ENCODE measurements at places on chromosomes 11 and 22. TPM values are rescaled to one million over a fixed set of nuclear protein-coding genes. Genes with fewer than 3 reads are reported as not detected.
A peak's percentile ranks its signal among the peaks of the same experiment; 100 is the strongest.

The GVQW3 gene
- total RNA-seq: 25.5 TPM

DNA sequence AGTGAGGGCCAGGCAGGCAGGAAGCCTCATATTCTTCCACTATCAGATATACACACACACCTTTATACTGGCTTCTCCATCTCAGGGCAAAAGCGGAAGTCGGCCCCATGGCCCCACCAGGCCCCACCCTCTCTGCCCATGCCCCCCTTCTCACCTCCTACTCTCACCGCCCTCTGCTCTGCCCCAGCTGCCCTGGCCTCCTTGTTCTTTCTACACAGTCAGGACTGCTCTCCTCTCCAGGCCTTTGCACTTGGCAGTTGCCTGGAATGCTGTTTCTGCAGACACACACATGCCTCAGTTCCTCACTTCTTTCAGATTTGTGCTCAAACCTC, 25.3 kb downstream of the OTOG start:
- DNase-seq: no peak

- DNase-seq: no peak
Measured at GRCh38 chr22:36492109-36492508, 10.7 kb upstream of the TXN2 start.

GRCh38 chr22:42299586-42300258, 29.3 kb upstream of the TCF20 start:
- DNase-seq: no peak

DNA sequence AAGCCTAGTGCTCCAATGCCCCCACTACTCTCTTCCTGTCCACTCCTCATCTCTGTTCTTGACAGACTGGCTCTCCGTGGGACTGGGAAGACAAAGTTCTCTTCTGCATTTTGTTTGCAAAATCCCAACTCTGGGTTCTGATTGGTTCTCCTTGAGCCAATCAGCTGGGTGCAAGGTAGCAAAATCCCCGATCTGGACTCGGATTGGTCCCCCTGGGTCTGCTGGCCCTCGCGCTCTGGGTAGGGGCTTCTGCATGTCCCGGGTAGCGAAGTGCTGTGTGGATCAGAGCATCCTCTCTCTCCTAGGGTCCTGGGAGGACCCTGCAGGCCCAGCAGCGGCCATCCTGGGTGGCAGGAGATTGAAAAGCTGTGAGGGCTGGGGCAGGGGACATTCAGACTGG, 22.3 kb upstream of the A4GALT start:
- no peak for DNase-seq

DNA sequence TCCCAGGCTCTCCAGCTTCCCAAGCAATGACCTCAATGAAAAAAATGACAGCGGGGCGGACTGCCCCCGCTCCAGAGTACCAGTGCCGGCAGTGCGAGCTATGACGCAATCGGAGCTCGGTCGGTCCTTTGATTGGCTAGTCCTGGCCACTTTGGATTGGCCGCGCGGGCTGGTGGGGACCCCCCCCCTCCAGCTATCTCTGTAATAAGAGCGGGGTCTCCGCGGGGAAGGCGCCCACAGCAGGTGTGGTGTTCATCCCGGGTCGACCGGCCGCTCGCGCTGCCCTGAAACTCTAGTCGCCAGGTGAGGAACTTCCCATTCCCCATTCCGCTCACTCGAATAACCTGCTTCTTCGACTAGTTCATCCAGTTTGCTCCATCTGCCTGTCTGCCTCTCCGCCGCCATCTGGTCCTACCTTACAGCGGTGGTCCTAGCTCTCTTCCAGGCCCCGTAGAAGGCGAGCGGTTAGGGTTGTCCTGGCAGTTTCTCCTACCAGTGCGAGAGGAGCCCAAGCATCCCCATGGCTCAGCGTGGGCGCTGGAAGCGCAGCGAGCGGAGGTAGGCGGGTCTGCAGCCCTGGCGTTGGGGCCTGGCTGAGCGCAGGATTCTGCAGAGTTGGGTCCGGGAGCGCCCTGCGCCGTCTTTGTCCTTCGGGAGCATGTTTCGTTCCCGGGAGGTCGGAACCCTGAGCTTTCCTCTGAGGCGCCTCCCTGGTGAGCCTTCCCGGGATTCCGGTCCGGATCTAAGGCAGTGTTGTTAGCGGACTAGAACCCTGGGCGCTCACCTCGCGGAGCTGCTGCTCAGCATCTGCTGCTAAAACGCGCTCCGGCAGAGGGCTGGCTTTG, at the start of gene CALCB:
CALCB (plus strand) TSS at position 233 of the 845 bp plus-strand sequence. CDS start 1,126 bp downstream, outside the sequence.
- DNase-seq: peak; percentile 39

DNA sequence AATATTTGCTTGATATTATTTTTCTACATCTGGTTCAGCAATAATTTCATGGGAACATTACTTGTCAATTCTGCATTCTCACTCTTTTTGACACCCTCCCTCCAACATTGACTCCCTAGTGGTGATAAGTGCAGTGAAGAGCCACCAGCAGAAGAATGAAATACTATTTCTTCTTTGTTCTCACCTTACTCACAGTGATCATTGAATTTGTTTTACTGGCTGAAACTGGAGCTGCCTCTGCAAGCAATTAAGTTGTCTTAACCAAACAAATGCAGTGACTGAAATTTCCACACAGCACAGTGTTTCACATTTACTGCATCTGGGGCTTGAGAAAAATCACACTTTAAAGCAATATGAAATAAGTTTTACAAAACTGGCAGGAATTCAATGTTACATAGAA, 189.8 kb downstream of the JRKL start:
- DNase-seq: no peak

The LDLRAD3 gene
- total RNA-seq: 43.0 TPM

- peak; percentile 77 for DNase-seq
Measured at GRCh38 chr11:59560290-59560701, 49.0 kb downstream of the OR4D9 start.

The SMPD1 gene
- 11.5 TPM for total RNA-seq

DNA sequence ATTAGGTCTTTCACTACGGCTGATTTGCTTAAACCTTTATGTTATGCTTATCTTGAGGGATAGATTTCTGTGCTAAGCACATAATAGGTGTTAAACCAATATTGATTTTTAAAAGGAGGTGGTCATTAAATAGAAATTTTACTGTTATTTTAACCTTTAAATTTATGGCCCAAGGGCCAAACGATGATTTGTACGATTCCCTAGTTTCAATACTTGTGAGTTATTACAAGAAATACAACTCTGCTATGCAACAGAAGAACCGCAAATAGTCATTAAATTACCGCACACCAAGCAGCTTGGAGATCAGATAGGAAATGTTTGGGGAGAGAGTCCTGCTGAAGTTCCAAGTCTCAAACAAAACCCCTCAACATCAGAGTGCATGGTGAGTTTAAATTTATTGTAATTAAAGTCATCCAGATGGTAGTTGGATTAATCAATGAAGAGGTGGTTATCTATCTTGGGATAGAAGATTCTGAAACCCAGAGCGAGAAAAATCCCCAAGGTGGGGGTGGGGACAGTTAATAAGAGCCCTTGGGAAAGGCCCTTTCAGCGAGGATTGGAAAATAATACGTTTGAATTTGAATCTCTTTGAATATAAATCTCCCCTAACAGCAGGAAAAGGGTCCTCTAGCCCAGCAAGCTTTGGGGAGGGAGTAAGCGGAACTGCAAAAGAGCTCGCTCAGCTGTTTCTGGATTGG, 805 bp upstream of the QSER1 start:
- peak; percentile 10 for DNase-seq

The CHRM1 gene
- total RNA-seq: not detected

The TEX54 gene
- total RNA-seq: not detected

DNA sequence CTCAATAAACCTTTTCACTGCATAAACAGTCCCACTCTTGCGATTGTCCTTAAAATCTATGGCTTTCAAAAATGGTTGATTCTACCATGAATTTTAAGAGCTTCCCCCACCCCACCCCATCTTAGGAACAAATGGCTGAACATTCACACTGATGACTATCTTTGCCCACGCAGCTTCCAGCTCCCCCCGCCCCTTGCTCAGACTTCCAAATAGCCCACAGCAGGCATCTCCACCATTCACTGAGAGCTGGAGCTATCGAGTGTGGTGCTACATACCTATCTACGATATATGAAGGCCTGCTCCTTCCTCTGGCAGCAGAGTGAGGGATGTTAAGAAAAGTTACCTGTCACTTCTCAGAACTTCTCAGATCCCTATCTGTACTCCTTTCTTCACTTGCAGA, 26.7 kb downstream of the EIF3F start:
- DNase-seq: no peak

DNA sequence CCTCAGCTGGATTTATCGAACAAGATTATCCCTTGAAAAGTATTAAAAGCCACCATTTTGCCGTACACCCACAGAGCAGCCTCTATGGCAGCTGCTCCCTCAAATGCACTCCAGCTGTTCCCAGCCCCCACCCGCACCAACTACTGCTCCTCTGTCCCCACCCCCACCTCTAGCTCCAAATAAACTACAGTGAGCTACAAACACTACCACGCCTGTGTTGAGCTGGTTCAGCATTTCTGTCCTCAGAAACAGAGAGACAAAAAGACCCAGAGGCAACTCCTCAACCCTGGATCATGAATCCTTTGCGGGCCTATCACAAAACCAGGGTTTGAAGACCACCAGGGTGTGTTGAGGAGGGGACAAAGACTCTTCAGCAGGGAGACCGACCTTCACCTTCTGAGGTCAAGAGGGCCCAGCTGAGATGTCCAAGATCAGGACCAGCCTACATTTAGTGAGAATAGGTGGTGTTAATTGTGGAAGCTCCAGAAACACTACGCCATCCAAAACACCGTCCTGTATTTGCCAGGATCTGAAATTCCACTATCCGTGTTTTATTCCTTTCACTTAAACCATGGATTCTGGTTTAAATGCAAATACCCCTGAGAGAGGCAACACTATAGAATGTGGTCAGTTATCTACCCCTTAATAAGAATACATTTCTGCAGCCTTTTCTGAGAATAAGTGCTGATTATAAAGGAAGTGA, 195.9 kb downstream of the DSCAML1 start:
- DNase-seq: no peak

DNA sequence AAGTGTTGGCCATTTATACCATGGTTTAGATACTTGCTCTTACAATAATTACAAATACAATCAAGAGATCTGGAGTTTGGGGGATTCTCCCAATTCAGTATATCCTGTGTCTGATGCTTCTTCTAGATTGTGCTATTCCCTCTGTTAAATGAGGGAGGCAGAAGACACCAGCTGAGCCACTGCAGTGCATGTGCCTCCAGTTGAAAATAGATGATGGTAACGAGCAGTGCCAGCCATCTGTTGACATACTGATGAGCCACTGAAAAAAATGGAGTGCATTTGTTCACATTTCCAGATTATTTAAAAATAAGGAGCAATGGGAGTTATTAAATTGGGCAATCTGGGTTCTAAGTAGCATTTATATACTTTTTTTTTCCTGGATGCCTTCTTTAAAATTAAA, 1428.0 kb upstream of the TENM4 start:
- DNase-seq: no peak

DNA sequence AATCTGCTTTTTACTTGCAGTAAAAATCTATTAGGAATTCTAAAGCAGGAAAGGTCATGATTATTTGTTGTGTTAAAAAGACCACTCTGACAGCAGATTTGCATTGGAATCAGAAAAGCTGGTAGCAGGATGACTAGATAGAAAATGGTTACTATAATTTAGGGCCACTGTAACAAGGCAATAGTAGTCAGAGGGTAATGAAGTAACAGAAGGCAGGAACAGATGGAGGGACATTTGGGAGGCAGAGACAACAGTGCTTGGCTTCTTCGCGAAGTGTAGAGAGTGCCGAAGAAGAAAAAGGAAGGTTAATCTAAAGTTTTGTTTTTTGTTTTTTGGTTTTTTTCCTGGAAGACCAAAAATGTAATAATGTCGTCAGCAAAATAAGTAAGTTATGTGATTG, 129.8 kb upstream of the SLC5A12 start:
- peak; percentile 74 for DNase-seq

DNA sequence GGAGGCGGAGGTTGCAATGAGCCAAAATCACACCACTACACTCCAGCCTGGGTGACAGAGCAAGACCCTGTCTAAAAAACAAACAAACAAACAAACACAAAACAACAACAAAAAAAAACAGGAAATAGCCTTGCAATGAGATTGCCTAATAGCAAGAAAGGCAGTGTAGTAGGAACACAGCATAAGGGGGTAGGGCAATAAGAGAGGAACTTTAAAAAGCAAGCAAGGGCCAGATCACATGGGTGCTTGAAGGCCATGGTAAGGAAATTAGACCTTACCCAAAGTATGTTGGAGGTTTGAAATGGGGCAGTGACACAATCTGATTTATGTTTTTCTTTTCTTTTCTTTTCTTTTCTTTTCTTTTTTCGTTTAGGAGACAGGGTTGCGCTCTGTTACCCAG, 34.7 kb upstream of the NRIP3 start:
- DNase-seq: no peak

The LDHAL6A gene
- total RNA-seq: 0.54 TPM

DNA sequence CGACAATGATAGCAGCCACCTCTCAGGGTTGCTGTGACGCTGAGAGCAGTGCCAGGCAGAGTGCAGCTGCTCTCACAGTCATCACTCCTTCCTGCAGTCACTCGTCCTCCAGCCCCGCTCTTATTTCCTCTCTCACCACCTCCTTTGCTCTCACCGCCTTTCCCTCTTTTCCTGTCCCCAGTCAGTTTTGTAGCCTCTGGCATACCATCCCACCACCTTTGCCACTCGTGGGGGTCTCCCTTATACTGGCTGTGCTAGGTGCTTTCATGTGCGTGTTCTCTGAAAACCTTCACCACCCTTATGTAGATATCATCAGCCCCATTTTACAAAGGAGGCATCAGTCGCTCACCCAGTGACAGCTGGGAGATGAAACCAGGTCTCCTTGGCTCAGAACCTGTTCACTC, 19.3 kb upstream of the ST3GAL4 start:
- DNase-seq: no peak

GRCh38 chr11:114008331-114008730, 33.4 kb downstream of the HTR3A start:
- DNase-seq: no peak

The APOA5 gene
- total RNA-seq: not detected

- DNase-seq: peak; percentile 5
Measured at GRCh38 chr11:120985718-120986569, 38.0 kb upstream of the TBCEL start.

- DNase-seq: no peak
Measured at GRCh38 chr11:133825156-133825555, 20.2 kb downstream of the SPATA19 start.

The SCGB1A1 gene
- not detected for total RNA-seq

GRCh38 chr22:33821290-33821689, 99.0 kb downstream of the LARGE1 start:
- no peak for DNase-seq

Measured in cerebellum (tissue), 4 donors.